ENCODE measurements at places on chromosomes 16 and 17.

DNA sequence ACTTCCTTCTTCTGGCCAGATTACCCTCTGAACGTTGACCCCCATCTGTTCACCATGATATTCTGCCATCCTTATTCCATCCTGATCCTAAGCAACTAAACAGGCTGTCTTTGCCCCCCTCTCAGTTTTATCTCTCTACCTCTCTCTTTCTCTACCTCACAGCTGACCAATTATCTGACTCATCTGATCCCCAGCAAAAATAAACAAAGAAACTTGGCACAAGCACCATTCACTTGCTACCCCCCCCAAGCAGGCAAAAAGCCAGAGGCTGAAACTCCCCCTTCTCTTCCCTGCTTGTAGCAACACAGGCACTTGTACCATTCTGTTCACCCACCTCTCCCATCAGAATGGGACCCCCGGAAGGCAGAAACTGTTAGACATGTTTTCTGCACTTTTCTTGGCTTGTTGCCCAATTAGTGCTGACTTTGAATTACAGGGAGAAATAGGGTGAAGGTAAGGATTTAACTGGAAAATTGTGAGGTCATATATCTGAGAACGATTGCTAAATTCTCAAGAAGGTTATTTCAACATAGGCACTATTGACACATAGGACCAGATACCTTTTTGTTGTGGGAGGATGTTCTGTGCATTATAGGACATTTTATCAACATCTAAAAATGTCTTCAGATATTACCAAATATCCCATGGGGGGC lies 163.2 kb downstream of the TOX3 start:
- DNase-seq, result no peak

DNA sequence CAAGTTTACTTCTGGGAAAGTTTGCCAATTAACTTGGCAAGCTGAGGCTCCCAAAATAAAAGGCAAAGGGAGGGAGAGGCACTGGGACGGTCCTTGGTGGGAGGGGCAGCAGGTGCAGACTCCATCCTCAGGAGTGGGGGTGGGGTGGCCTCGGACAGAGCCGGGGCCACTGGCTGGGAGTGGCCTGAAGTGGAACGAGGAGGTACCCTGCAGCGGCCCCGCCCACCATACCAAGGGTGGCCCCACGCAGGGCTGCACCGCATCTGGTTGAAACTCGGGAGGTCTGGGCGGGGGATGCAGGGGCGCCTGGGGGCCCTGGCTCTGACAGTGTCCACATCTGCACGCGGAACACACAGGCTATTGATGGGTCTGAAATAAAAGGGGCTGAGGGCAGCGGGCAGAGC lies 42.4 kb upstream of the SLC38A10 start:
- DNase-seq, result no peak

DNA sequence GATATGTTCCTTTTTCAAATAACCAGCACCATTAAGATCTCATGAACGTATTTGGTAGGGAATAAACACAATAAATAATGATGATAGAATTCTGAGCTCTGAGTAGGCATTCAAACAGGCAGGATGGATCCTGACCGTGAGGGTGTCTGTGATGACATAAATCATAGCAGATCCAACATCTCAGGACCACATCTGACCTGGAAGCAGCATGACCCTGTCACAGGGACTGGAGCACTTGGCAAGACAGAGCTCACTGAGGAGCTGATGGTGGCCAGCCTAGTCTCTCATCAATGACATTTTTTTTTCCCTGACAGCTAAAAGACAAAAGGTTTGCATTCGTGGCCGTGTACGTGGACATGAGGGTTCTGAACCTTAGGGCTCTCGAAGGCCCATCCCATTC lies 337.5 kb downstream of the NPIPA8 start:
- DNase-seq, result no peak

DNA sequence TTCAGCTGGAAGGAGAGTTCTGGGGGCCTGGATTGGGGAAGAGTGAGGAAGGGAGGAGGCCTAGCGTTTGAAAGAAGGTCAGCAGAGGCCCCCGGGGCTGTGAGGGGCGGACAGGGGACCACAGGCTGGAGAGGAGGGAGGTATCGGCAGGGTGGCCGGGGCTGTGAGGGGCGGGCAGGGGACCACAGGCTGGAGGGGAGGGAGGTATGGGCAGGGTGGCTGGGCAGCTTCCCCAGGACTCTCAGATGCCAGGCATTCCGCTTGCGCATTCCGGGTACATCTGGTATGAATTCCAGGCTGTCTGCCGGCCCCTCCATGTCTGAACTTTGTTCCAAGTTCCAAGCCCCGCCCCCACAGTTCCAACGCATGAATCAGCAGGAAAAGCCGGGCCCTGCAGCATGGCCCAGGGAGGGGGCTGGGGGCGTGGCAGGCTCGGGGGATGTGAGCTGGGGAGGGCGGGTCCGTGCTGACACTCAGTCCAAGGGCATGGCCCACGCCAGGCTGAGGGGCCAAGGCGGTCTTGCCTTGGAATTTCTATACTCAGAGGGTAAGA lies 4.3 kb upstream of the TLCD2 start:
- DNase-seq, result no peak

DNA sequence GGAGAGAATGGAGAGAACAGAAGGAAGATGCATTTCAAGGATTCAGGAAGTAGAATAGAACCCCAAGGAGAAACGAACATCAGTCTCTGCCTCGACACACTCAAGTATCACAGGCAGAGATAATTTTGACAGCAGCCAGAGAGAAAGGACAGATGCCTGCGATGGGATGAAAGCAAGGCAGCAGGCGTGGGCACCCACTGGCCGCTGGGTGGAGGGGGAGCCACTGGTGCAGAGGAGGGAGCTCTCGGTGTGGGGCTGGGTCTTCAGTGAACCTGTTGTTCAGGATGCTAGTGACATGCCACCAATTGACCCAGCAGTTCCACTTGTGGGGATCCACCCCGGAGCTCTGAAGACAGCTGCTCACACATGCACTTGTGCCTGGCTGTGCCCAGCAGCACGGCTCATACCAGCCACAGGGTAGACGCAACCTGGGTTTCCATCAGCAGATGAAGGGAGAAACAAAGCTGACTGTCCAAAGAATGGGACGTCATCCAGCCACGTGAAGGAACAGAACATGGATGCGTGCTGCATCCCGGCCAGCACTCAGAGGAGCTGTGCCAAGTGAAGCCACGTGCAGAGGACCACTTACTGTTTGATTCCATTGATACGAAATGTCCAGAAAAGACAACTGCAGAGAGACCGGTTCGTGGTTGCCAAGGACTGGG lies 127.0 kb downstream of the BANP start:
- no peak for DNase-seq

- no peak for DNase-seq
These were observed 27.9 kb upstream of the CDH8 start for GRCh38 chr16:62064173-62064572.

GRCh38 chr16:48629531-48629930 lies 19.6 kb upstream of the N4BP1 start:
- no peak for DNase-seq

DNA sequence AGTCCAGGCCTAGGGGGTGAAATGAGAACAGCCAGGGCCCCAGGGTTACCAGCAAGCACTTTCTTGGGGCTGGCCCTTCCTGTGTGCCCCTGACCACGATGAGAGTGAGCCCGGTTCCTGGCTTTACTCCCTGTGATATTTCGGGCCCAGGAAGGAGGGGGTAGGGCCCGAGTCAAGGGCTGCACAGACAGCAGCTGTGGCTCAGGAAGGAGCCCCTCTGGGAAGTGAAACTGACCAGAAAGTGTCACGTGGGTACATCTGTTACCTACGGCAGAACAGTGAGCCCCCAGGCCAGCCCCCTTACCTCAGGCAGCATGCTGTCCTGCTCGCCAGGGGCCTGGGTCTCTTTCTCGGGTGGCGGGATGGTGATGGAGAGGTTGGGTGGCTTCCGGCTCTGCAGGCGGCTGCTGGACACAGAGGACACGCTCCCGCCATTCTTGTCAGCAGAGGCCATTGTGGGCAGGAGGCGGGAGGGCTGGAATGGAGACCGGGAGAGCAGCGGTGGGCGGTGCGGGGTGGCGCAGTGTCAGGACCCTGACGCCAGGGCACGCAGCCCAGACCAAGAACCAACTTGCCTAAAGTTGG lies 13.8 kb downstream of the AANAT start:
- DNase-seq, result no peak

GRCh38 chr16:12544477-12545296 lies 259.0 kb downstream of the CPPED1 start:
- DNase-seq, result no peak

- no peak for DNase-seq
These were observed 91.2 kb downstream of the TMEM132E start for GRCh38 chr17:34670618-34671017.

- DNase-seq, result no peak
These were observed 45.6 kb upstream of the KCNJ12 start for GRCh38 chr17:21330436-21331160.

GRCh38 chr17:17466511-17466910 lies 10.3 kb upstream of the MED9 start:
- no peak for DNase-seq

DNA sequence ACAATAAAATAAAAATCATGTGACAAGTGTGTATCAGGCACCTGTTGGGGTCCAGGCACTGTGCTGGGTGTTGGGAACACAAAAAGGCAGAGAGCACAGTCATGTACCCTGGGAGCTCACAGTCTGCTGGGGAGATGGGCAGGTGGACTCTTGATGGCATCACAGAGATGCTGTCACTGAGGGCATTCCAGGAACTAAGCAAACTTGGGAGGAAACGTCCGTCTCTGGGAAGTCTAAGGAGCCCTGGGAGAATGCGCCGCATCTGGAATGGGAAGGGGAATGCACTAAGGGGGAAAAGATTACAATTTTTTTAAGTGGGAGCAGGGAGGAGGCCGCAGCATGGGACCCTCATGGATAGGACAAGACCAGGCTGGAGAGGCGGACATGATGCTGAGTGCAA lies 80.9 kb upstream of the ZNF423 start:
- no peak for DNase-seq

DNA sequence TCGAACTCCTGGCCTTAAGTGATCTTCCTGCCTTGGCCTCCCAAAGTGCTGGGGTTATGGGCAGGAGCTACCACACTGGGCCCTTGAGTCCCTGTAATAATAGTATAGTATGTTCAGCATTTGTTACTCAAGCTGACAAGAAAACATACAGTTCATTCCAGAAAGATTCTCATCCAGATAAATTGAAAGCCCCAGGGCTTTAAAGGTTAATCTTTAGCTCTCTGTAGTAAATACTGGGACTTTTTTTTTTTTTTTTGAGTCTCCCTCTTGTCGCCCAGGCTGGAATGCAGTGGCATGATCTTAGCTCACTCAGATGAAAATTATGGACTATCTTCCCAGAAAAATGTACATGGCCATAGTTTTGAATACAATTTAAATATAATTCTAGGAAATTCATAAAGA lies 11.0 kb downstream of the BRCA1 start:
- no peak for DNase-seq

DNA sequence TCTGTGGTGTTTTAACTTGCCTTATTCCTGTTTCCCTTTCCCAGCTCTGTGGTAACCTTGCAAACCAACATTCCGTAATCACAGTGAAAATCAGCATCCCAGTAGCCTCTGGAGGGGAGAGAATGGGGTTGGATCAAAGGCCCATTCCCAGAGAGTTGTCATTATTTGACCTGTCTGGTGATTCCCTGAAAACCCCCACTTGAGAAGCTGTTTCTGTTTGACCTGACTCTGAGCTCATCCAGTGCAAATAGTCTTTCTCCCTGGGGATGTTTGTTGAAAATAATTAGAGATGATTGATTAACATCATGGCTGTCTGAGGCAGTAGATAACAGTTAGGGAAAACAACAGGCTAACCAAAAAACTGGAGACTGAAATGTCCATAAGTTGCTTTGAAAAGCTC lies 3.0 kb downstream of the CACNG1 start:
- DNase-seq, result no peak

- no peak for DNase-seq
These were observed 9.3 kb downstream of the IL4R start for GRCh38 chr16:27322858-27323780.

GRCh38 chr17:36112572-36112971 lies 8.9 kb downstream of the CCL4 start:
- no peak for DNase-seq

DNA sequence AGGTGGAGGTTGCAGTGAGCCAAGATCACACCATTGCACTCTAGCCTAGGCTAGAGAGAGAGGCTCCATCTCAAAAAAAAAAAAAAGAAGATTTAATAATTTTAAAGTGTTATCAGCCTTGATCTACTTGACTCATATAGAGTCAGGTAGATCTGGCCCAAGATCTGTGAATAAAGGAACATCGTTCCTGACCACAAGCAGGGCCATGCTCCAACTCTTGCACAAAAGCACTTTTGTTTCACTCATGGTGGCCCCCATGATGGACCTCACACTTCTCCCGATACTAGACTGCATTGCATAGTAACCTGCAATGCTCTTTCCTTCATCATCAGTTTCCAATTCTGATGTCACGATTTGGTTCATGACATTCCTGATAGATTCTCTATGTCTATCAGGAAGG lies 5.2 kb upstream of the MYH11 start:
- DNase-seq, result no peak

DNA sequence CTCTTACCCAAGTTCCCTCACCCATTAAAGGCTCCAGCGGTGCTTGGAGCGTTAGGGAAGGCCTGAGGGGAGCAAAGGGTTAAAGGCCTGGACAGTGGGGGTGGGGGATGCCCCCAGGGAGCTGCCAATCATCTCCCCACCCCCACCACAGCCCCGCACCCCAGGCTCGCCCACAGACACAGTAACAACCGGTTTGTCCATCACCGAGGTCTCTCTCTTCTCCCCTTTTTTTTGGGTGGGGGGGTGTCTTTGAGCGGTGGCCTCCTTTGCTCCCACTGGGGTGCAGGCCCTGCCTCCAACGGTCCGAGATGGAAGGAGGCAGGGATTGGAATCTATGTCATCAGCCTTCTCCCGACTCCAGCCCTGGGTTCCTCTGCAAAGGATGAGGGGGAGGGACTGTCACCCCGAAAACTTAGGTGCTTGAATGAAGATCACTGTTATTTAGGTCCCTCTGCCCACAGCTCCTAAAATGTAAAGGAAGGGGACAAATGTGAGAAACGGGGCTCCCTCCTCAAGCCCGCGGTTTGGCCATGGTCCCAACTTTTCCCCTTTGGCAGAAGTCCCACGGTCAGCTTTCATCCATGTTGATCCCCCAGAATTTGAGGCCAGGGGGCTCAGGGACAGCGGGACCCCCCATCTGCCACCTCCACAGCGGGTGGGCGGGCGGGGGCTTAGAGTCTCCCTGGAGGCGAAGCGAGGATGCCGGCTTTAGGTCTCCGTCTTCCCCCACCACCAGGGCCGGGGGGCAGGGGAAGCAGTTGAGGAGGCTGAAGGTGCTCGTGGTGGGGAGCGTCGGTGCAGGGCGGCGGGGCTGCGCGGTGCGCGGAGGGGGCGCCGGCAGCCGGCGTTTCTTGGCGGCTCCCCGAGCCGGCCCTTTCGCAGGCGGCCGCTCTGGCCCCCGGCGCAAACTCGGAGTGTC lies 1.7 kb downstream of the EPOP start:
- no peak for DNase-seq

GRCh38 chr17:44533533-44534246 lies 23.6 kb upstream of the FZD2 start:
- peak; percentile 60 for DNase-seq
